Activated gamma-delta T cell treated with Interleukin-2 at 50 U/mL for 16 hours (primary cell): ENCODE measurements at places on chromosomes 7 and 10.

DNA sequence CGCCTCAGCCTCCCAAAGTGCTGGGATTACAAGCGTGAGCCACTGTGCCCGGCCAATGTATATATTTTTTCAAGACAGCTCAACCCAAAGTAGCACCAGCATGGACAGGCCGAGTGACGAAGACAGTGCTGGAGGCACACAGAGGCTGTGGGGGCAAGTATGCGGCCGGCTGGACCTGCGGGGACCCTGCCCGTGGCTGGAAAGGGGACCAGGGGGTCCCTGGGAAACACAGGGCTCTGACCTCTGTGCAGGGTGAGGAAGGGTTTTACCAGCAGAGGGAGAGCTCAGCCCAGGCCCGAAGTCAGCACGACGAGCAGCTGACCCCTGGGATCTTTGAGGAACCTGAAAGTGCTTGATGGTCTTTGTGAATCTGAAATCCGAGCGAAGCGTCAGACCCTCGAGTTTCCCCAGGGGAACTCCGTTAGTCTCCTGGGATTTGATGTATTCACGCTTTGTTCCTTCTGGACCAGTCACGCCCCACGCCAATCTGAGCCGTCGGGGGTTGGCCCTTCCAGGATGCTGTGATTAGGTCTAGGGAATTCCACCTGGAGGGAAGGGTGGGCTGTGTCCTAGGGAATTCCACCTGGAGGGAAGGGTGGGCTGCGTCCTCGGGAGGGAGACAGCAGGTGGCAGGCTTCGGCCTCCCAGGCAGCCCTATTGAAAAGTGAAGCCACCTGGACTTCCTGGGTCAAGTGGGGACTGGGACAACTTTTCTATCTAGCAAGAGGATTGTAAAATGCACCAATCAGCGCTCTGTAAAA is 10.9 kb upstream of the ZFAND2A start:
- DNase-seq, result no peak

- no peak for DNase-seq
Observed at GRCh38 chr7:47153058-47153457, 428.9 kb downstream of the TNS3 start.

- no peak for DNase-seq
Observed at GRCh38 chr7:151399906-151400305, 9.9 kb downstream of the WDR86 start.

GRCh38 chr7:6501586-6502564 is 49.4 kb downstream of the GRID2IP start:
- DNase-seq, result no peak

DNA sequence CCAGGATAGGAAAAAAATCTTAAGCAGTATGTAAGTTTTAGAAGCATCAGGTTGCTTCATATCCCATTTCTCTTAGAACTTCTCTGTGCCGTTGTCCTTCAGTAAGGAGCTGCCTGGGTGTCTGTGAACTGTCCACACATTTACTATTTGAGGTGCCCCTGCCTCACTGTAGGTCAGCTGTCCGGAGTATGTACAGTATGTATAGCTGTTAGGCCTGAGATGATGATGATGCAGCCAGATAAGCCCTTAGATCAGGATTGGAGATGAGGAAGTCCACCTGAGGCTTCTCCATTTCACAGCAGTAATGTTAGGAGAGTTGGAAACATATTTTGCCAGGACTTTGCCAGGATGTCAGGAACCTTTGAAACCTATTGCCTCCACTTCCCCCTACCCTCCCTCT is 7.7 kb downstream of the NDUFB2 start:
- no peak for DNase-seq

GRCh38 chr7:44077681-44078091 is 4.6 kb downstream of the POLM start:
- DNase-seq, result no peak

GRCh38 chr10:130254662-130255061 is 118.5 kb downstream of the GLRX3 start:
- DNase-seq, result no peak

DNA sequence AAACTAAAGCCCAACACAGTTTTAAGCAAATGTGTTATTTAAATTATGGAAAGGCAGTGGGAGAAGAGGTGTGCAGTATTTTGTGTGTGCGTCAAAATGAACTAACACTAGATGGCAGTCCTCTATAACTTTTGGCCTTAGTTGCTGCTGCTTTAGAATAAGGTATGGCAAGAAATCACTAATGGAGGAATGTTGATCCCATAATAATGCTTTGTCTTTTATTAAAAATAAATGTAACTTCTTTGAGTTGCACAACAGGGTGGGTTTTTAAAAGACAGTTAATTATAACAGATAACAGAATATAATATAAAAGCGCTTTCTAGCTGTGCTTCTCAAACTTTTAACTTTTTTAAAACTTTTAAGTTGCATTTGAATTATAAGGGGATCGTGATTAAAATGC is 56.4 kb downstream of the BBS9 start:
- DNase-seq, result no peak

DNA sequence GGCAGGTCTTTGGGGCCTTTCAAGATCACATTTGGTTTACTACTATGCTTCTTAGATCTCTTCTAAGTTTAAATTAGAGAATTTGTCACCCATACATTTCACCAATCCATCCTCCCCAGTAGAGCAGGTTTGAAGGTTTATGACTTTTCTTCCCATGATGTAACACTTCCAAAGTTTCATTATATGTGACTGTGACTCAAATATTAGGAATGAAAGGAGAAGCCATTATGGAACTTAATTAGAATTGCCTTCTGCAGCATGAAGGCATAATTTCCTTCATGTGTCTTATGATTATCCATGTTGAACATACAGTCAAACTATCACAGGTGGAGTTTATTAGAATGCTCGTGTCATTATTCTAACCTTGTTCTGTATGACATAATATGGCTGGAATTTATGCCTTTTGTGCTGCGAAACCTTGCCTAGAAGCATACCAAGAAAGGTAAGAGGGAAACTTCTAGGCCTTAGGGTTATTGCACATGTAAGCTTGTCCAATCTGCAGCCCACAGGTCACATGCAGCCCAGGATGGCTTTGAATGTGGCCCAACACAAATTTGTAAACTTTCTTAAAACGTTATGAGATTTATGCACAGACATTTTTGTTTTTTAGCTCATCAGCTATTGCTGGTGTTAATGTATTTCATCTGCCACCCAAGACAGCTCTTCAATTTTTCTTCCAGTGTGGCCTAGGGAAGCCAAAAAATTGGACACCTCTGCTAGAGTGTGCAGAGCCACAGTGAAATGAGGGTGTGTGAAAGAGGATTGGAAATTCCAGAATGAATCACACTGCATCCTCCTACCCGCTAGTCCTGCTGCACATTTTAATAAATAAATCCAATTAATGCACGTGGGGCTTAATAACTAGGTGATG is 133.6 kb downstream of the TMEM26 start:
- DNase-seq, result no peak

DNA sequence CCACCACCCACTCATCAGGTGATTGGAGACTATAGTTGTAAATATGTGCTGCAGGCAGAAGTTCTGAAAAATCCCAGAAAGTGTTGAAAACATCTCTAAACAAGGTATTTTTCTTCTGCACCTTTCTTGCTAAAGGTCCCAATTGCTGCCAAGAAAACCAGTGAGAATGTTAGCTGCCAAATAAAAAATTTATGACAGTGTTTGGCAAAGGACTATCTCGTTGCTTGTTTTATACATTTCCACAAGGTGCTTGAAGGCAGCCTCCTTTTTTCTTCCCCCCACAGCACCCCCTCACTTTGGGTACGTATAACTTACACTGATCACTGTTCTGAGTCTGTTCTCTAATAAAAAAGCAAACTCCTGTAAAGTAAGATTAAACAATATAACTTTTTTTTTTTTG is 158.6 kb upstream of the TCF7L2 start:
- no peak for DNase-seq

DNA sequence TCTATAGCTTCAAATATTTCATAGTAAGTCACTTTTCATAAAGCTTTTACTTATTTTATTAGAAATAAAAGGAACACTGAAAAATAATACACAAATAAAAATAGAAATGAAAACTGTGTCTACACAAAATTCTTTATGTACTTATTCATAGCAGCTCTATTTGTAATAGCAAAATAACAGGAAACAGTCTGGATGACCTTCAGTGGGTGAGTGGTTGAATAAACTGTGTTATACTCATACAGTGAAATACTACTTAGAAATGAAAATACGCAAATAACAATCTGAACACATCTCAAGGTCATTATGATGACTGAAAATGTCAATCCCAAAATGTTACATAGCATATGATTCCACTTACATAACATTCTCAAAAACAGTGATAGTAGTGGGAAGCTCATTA is 138.7 kb upstream of the PCLO start:
- no peak for DNase-seq

DNA sequence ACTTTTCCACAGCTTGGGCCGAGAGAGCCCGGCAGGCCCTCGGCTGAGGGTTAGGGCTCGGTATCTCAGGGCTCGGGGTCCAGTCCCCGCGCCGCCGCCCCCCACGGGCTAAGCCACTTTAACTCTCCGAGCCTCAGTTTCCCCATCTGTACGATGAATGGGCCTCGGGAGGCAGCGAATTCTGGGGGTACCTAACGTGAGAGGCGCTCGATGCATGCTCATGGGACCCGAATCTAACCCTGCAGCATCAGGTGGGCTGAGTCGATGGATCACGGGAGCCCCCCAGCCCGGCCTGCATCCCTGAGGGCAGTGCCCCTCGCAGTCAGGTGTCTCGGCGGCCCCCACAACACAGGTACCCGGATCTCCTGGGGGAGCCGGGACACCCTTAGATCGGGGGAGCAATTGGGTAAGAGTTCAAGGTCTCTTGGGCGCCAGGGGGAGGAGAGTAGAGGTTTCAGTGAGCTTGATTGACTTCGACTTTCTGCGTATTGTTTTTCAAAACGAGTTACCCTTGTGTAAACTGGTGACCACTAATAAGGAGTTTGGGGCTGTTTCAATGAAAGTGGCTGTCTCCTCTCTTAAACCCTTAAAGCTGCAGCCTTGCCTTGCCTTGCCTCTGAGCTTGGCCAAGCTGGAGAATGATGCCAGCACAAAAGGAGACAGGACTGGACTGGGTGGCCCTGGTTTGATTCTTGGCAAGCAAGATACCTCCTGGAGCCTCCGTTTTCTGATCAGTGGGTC is 631 bp downstream of the POR start:
- peak; percentile 6 for DNase-seq

GRCh38 chr7:43639858-43640491 is 57.1 kb downstream of the STK17A start:
- DNase-seq, result no peak

GRCh38 chr7:79789584-79790345 is 336.3 kb upstream of the MAGI2 start:
- DNase-seq, result no peak

DNA sequence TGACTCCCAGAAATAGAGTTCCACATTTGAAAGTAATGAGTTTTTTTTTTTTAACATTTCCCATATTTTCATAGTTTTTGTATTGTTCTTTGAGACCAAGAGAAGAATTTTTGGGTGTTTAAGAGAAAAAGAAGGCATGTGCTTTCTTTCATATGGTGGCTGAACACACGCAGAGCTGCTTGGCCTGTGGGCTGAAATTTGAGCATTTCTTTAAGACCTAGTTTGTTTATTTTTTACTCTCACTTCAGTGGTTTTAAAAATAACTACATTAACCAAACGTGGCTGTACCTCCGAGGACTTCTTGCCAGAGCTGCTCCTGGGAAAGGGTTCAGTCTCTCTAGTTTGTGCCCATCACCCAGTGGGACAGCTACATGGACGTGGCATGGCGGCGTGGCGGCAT is 58.3 kb downstream of the INPP5A start:
- no peak for DNase-seq

- no peak for DNase-seq
Observed at GRCh38 chr7:133155146-133155545, 73.3 kb upstream of the CHCHD3 start.

- DNase-seq, result no peak
Observed at GRCh38 chr10:3867454-3868270, 82.7 kb upstream of the KLF6 start.

DNA sequence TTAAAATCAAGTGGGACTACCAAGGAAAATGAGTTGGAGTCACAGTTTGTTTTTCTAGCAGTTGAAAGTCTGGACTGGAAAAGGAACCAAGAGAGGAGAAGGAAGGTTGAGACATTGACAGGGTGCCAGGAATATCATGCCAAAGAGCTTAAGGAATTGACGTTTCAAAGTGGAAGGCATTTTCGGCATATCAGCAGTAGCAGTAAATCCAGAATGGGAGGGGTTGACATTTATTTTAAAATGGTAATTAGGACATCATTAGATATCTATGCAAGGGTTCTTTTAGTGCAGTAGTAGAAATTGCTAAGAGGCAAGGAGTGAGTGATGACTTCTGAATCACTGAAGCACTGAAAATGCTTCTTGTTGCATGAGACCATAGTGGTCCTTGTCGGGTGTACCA is 335.9 kb upstream of the PLXDC2 start:
- DNase-seq, result no peak

- no peak for DNase-seq
Observed at GRCh38 chr7:28893888-28894287, 64.2 kb downstream of the TRIL start.

- DNase-seq, result no peak
Observed at GRCh38 chr7:1342090-1342640, 109.5 kb downstream of the UNCX start.

DNA sequence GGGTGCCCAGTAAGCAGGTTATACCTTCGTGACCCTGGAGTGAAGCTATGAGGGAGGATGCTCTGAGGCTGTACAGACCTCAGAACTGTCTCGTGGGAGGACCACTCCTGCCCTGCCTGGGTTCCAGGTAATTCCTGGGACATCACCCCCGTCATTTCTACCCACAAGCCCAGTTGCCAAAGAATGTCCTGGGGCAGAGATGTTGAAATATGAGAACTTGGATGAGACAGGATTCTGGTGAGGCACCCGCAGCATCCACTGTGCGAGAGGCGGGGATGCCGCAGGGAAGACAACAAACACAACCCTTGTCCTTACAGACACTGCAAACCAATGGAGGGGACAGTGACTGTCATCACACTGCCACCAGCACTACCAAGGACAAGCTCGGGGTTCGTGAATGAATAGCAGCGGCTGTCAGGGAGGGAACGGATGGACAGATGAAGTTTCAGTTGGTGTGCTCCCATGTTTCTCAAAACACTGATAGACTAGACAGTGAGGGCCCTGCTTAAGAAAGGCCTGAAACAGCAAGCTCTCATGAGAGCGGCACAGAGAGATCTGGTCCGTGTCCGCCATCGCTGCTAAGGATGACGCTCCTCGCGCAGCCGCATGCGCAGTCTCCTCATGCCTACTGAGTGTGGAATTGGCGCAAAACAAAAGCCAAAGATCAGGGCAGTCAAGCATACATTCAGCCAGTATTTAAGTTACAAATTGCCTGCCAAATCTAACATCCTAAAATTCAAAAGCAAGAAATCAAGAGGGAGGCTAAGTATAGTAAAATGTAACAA is 82.0 kb upstream of the RHEB start:
- DNase-seq, result no peak

DNA sequence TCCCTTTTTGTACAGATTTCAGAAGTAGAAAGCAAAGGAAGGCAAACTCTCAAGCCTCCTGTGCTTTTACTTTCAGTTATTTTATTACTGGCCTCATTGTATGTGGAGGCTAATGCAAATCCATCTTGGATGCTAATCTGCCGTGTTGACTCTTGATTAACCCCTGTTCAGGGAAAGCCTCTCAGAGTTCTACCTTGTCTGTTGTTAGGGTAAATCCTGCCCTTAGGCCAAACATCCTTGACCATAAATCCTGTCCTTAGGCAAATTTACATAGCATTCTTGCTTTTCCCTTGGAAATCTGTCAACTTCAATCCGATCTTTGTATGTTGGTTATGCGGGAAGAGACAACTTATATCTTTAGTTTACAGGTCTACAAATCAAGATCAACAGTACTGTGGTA is 709.9 kb upstream of the LRRTM3 start:
- DNase-seq, result no peak

GRCh38 chr7:14899030-14899429 is 3.5 kb downstream of the DGKB start:
- no peak for DNase-seq

GRCh38 chr10:42962110-42962901 is 114.6 kb upstream of the RET start:
- no peak for DNase-seq
